ENCODE measurements at places on chromosomes 1 and 21. TPM values are rescaled to one million over a fixed set of nuclear protein-coding genes. Genes with fewer than 3 reads are reported as not detected.

Gene LINGO4
- total RNA-seq: not detected

DNA sequence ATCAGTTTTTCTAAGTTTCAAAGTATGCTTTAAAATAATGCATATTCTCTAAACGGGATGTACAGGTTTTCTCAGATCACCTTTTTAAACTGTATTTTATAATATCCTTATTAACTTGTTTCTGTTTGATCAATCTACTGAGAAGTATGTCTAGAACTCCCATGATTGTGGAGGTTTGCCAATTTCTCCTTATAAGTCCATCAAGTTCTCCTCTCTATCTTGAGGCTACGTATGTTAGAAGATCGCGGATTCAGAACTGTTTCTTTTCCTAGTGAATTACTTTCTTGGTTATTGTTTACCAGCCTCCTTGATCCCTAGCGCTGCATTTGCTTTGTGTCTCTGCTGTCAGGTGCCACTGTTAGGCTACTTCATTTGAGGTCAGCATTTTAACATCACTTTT is 89.2 kb downstream of the NPHP4 start:
- ATAC-seq: no peak

DNA sequence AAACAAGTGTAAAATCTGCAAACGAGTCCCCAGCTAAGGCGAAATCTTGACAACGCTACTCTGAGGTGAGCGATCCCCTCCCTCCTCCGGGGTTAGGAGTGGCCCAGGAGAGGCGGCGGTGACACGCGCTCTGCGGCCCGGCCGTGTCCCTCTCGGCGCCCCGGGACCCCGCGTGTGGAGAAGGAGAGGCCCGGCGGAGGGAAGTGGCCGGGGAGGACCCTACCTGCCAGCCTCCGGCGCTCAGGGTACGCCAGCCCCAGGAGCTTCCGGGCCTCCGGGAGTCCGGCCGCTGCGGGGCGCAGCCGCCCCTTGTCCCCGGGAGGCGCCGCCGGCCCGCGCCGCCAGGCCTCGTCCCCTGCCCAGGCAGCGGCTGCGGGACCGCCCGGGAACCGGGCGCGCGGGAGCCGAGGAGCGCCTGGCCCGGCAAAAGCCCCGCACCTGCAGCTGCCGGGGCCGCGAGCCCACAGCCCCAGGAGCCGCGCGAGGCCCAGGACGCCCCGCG is 543 bp downstream of the ABCB10 start:
- ATAC-seq: peak; percentile 32

DNA sequence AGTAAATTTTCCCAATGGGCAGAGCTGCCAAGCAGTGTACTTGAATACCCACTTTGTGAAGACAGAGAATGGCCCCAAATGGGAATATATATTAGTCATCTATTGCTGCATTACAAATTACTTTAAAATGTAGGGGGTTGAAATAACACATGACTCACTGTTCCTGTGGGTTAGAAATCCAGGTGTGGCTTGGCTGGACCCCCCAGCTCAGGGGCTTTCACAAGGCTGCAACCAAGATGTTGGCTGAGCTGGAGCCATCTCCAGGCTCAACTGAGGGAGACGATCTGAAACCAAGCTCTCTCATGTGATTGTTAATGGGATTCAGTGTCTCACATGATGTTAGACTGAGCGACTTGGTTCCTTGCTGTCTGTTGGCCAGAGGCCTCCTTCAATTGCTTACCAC is 33.4 kb upstream of the ARHGAP29 start:
- no peak for ATAC-seq

GRCh38 chr1:32144033-32144432 is 35.4 kb upstream of the TXLNA start:
- no peak for ATAC-seq

GRCh38 chr1:100622037-100622436 is 84.1 kb downstream of the GPR88 start:
- peak; percentile 63 for ATAC-seq

DNA sequence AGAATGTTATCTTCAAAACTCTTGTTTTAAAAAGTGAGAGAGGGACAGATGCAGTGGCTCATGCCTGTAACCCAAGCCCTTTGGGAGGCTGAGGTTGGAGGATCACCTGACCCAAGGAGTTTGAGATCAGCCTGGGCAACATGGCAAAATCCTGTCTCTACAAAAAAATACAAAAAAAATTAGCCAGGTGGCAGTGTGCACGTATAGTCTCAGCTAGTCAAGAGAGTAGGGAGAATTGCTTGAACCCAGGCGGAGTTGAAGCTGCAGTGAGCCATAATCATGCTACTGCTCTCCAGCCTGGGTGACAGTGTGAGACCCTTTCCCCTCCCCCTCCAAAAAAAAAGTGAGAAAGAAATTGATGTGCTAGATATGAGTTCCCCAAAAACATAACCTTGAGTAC is 131.0 kb downstream of the KCNT2 start:
- ATAC-seq: no peak

DNA sequence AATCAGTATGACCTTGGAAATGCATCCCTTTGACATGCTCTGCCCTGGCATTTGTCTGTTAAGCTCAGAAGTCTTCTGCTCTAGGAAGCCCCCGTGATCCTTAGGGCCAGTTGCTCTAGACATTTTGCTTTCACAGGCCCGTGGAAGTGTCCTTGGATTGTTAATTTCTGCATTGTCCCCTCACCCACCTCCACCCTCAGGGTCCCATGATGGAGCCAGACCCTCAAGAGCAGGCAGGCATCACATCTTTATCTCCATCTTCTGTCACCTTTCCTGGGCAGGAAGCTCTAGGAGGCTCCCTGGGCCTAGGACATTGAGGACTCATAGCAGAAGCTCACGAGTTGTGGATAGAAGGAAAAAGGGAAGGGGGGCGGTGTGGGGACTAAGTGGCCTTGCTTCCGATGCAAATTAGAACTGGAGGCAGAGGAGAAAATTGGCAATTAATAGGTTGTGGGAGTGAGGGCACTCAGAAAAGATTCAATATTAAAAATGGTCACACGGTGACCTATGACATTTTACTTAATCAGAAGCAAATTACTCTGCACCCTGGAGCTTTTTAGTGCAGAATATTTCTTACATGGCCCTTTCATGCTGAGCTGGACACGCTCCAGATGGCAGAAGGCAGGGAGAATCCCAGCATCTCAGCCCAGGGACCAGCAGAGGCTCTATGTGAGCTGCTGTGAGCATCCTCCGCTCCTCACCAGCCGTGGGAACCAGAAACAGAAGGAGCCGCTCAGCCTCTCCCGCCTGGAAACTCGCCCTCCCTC is 185.0 kb downstream of the MATN1 start:
- no peak for ATAC-seq

All from gastroesophageal sphincter (tissue), 4 donors.